ENCODE measurements at places on chromosomes 2 and 18.

DNA sequence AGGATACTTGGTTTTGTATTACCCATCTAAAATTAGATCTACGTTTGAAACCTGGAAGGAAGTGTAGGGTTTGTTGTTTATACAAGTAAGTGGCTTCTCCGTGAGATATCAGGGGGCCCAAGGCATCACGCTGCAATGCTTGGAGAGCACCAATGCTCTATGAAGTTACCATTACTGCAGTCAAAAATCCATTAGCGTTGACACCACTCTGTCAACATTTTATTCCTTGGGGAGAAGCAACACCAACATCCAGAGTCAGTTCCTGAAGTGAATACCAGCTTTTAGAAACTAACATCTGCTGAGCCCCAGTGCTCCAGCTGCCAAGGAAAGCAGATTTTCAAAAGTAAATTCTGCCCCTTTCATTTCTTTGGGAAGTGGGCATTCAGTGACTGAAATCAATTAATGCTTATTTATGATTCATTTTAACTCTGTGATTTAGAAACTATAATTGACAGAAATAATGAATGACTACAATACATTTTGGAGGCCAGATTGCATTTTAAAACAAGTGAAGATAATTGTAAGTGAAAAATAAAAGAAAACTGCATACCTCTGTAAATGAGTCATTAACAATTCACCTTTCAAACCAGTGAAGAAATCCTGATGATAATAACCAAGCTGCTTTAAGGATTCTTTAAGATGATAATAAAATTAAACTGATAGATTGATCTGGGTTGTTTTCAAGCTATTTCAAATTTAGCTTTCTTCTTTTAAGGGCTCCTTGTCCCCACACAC lies 30.5 kb downstream of the LRP1B start:
- DNase-seq = peak; percentile 12

DNA sequence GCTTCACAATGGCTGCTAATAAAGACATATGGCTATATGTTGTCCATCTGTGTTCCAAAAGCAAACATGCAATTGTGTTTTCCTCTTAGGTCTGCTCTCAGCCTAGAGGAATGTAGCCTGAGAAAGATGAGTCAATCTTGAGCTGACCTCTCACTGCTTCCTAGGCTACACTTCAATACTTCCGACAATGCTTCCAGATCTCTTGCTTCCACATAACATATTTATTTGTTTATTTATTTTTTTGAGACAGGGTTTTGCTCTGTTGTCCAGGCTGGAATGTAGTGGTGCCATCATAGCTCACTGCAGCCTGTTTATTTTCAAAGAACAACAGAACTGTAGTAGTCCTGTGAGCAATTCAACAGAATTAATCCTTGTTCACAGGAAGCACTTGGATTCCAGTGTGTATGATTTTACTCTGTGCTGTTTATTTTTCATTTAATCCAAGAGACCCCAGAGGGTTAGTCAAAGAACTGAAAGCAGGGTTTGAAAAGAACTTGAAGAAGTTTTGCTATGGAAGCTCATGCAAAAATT lies 437.9 kb downstream of the TXNL1 start:
- peak; percentile 13 for DNase-seq

- peak; percentile 82 for DNase-seq
Measured at GRCh38 chr18:76613053-76613754, 118.2 kb upstream of the ZNF516 start.

DNA sequence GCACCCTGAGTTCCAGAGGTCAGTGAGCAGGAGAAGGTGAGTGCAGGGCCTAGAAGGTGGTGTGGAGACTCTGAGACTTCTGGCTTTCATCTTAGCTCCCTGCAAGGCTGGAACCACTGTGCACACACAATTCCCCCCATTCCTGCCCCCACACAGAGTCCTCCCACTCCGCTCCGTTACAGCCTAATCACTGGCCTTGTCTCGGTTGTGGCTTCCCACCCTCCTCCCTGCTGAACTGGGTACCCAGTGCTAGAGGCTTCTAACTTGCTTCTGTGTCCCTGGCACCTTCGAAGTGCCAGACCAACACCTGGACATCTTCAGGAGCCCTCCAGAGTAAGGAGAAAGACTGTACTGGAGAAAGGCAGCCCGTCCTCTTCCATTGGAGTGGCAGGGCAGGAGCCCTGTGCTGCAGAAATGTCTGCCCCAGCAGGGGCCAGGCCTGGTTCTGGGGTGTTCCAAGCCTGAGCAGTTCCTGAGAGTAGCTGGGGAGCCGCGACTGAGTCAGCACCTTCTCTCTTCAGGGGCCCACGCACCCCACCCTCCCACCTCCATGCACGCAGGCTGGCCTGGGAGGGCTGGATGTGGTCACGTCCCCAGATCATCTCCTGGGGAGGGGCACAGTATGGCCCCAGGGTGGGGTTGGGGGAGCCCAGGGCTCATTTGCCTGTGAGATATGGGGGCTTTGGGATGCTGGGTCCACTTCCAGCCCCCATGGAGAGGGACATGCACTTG lies 23.4 kb downstream of the CROCC2 start:
- DNase-seq = no peak

DNA sequence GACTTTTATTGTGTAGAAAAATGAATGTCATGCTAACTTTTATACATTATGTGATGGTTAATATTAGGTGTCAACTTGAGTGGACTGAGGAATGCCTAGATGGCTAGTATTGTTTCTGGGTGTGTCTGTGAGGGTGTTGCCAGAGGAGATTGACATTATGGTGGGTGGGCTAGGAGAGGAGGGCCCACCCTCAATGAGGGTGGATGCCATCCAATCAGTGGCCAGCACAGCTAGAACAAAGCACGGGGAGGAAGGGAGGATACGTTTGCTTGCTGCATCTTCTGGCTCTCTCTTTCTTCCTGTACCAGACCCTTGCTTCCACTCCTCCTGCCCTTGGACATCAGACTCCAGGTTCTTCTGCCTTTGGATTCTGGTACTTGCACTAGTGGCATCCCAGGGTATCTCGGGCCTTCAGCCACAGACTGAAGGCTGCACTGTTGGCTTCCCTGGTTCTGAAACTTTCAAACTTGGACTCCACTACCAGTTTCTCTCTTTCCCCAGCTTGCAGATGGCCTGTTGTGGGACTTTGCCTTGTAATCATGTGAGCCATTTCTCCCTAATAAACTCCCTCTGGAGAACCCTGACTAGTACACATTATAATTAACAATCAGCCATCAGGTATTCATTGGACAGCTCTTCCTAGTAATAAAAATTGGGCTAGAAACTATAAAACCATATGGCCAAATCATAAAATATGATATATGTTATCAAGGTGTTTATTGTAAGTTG lies 31.7 kb upstream of the ZCCHC2 start:
- DNase-seq = no peak

- peak; percentile 53 for DNase-seq
Measured at GRCh38 chr2:167750675-167751074, 496.7 kb downstream of the STK39 start.

GRCh38 chr2:149084924-149085795 lies 46.7 kb downstream of the LYPD6B start:
- peak; percentile 77 for DNase-seq

DNA sequence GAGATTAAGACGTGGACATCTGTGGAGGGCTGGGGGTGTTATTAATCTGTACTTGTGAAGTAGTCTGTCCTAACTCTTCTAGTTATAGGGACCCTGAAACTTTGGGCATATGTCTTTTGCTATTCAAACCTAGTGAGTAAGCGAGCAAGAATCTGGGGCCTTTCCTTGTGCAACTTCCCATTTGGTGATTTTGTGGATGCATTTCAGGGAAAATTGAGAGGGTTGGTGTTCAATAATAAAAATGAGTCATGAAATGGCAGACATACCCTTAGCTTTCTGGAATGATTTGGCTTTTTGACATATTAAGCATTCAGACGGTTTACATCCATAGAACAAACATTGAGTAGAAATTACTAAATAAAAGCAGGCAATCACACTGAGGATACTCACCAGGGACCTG lies 17.0 kb downstream of the COL4A4 start:
- DNase-seq = no peak

DNA sequence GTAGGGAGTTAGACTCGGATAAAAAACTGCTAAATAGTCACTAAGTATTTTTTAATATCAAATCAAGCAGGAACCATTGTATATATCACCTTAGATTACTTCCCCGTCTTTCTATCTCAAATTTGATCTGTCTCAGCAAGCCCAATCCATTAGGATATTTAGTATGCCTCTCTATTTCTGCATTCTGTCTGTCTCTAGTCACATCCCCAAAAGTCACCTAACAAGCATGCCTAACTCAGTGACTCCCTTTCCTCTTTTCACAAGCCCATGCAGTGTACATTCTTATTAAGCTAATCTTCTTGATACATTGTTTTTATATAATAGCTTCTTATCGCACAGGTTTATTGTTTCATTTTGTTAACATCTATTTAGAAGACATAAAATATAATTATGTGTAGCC lies 57.8 kb downstream of the PDE1A start:
- DNase-seq = no peak

DNA sequence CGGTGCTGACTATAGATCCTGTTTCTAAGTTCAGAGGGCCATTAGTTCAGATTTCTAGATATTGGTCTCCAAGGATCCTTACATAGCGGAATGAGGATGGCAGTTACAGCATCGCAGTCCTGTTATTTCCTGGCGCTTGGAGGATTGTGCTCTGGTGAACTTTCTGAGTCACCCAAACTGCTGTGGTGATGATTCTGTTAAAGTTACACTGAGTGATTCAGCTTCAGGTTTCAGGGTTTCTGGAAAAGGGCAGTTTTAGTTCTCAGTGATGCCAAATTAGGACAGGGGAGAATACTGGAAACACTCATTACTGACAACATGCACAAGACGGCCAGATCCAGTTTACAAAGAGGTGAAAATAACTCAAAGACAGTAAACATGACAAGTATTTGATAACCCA lies 52.1 kb upstream of the ANKRD62 start:
- no peak for DNase-seq

GRCh38 chr18:48833701-48834412 lies 116.9 kb downstream of the SMAD7 start:
- no peak for DNase-seq

DNA sequence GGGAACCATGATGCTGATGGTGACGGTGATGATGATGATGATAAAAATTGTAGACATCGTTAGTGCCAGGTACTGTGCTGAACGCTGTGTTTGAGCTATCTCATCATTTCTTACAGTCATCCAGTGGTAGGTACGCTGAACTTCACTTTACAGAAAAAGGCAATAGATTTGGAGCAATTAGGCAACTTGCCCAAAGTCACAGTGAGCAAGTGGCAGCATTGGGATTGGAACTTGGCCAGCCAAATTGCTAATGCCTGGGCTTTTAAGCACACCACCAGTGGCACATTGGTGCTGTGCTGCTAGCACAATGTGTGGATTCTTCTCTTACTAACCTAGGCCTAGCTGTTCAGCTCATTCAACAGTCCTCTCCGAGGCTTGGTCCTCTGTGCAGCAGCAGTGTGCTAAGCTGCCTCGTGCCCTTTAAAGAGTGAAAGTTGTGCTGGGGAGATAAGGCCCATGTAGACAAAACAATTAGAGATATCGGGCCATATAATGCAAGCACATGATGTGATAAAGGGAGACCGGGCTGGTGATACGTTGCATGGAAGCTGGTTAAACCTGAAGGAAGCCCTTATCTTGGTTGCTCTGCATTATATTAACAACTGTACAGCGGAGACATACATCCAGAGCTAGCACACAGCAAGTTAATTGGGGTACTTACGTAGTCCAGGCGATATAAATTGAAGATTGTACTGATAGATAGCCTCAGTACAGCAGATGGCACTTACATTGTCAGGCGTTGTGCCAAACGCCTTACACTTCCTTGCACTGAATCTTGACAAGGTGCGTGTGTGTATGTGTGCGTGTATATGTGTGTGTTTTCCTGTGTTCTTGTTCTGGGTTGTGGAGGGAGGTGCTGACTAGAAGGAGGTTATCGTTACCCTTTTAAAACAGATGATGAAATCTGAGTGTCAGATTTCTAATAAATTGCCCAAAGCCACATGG lies 28.4 kb downstream of the HK2 start:
- DNase-seq = no peak

- no peak for DNase-seq
Measured at GRCh38 chr2:157178874-157179273, 78.6 kb upstream of the GALNT5 start.

GRCh38 chr2:231761735-231762134 lies 19.3 kb downstream of the PDE6D start:
- DNase-seq = no peak

DNA sequence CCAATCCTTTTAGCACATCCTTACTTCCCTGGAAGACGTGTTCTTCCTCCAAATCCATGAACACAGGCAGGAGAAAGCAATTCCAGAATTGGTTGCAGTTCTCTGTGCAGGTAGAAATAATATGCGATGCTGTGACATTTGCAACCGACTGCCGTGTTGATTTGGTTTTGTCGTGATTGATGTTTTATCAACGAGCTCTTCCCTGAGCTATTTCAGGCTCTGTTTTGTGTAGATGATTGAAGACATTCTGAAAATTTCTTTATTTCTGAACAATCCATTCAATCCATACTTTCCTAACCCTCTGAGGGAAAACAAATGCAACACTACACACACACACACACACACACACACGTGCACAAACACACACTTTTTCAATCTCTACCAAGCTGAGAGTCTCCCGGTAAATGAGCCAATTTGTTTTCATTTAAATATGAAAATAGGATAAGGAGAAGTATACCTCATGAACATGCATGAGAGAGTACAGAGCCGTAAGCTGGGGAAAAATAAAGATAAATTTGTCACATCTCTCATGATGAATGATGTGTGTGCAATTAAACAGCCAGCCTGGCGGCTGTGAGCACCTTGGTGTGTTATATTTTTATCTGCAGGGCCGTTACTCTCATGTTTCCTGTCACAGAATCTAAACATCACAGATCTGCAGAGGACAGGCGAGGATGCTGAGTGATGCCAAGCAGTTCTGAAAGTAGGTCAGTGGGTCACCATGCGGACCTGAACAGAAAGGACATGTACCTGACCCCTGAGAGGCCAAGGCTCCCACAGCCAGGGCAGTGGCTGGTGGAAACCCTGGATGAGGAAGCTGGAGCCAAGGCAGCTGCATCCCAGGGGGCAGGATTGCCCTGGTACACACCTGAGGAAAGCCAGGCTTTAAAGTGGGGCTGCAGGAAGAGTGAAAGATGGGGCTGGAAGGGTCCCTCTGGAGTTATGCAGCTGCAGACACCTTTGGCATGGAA lies 64.8 kb downstream of the PDCL3 start:
- no peak for DNase-seq

DNA sequence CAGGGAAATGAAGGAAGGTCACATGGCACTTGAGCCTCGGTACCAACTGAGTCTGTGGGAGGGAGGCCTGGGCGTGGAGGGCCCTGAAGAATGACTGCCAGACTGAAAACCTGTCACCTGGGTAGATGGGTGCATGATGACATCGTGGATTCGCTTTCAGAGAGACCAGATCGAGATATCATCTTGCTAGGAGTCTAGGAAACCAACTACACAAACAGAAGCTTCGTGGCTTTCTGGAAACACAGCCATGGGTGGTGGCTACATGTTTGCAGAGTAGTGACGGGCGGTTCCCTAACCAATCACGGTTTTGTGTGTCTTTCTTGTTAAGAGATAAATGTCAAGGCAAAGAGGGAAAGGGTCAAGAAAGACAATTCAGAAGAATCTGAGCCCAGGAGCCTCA lies 155.0 kb downstream of the EIPR1 start:
- no peak for DNase-seq

GRCh38 chr2:235739704-235740415 lies 246.0 kb downstream of the AGAP1 start:
- DNase-seq = no peak

Measured in NCI-H524 (cell line).